ENCODE measurements at places on chromosomes 7 and 10.

DNA sequence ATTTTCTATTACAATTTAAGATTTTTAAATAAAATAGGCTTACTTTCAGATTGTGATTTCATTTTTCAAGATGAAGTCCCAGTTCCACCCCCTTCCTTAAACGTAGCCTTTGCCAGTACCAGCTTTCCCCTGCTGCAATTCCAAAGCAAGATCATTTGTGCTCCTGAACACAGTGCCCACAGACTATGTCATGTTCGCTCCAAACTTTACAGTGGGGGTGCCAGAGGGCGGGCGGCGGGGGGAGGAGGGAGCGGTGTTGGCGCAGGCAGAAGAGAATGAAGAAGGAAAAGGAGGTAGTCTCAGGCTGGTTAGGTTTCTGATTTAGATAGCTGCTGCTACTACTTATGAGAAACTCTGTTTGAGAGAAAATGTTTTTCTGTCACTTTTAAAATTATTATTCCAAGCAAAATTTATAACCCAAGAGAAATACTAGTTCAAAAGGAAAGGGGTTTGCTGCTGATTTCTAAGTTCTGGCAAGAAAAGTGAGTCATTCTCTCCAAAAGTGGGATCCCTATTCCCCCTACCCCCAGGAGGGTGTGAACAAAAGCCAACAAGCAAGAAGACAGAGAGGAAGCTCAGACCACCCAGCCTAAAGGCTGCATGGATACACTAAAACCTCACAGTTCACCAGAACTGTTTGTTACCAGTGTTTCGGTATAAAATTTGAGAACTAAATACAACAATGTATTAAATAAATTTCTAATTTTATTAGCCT lies 109.6 kb downstream of the SRPK2 start:
- no peak for DNase-seq

DNA sequence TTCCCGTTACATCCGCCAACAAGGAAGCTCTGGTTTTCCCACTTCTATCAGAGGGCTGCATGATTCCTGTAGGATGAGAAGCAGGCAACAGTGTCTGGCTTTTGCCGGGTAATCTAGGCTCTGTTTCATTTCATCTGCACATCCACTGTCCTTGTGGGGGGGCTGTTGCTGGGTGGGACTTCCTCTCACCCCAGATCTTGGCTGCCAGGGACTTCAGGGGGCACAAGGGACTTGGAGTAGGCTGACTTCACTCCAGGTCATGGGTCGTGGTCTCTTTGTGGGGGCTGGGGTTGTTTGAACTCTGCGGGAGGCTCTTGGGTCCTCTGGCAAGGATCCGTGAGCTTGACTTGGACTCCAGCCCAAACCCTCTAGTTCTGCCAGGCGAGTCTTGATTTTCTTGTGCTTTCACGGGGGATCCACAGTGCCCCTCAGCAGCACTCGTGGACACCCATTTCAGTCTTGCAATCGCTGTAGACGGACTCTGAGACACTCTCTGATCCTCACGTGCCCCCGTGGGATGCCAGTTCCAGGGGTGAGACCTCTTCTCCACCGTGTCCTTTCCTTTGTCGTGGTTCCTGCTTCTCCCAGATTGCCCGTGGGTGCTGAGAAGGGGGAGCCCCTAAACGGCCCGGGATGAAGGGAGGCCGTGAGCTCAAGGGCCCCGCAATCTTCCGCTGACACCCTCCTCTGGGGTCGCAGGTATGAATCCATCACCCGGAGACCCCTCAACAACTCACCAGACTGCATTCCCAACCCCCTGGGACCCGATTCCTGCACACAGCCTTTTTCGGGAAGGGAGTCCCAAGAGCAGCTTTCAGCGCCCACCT lies 21.4 kb upstream of the ZNF273 start:
- DNase-seq: no peak

DNA sequence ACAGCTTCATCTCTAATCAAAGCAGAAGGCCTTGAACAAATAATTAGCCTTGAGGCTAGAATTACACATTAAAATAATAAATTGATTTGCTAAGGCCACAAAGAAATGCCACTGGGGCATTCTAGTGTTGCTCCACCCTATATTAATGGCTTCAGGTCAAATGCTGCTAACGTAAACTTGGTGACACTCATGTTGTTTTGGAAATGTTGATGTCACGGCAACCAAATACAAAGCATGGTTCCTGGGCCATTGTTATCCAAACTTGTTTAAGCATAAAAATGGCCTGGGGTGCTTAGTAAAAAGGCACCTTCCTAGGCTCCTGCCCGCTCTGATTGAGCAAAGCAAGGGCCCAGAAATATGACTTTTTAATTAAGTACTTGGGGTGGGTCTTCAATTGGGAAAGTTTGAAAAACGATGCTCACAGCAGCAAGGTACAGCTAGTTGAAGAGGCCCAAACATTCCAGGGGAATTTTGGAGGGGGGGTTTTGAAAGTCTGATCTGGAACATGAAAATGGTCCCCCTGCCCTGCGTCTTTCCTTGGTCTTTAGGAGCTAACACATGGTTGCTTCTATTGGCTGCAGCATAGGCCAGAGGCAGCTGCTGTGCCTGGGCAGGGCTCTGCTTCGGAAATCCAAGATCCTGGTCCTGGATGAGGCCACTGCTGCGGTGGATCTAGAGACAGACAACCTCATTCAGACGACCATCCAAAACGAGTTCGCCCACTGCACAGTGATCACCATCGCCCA lies 67.8 kb downstream of the ABCC2 start:
- no peak for DNase-seq

DNA sequence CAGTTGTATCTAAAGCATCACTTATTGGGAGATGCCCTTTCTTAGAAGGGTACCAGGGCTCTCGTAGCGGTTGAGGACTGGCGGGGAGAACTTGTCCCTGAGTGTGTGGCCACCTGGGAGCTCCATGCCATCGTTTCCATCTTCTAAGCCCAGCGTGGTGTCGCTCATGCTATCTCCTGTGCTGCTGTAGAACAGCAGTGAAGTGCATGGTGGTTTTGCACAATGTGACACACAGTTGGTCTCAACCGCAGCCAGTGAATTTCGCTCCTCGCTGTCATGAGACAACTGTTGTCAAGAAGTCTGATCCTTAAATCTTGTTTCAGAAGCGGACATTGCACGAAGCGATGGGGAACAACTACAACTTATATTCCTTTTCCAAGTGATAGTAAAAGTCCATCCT lies 283.4 kb downstream of the GRID1 start:
- DNase-seq: no peak

GRCh38 chr10:8665322-8665721 lies 610.8 kb downstream of the GATA3 start:
- no peak for DNase-seq

GRCh38 chr10:42987121-42987541 lies 89.7 kb upstream of the RET start:
- no peak for DNase-seq

GRCh38 chr7:90188281-90188680 lies 23.3 kb upstream of the STEAP2 start:
- no peak for DNase-seq

DNA sequence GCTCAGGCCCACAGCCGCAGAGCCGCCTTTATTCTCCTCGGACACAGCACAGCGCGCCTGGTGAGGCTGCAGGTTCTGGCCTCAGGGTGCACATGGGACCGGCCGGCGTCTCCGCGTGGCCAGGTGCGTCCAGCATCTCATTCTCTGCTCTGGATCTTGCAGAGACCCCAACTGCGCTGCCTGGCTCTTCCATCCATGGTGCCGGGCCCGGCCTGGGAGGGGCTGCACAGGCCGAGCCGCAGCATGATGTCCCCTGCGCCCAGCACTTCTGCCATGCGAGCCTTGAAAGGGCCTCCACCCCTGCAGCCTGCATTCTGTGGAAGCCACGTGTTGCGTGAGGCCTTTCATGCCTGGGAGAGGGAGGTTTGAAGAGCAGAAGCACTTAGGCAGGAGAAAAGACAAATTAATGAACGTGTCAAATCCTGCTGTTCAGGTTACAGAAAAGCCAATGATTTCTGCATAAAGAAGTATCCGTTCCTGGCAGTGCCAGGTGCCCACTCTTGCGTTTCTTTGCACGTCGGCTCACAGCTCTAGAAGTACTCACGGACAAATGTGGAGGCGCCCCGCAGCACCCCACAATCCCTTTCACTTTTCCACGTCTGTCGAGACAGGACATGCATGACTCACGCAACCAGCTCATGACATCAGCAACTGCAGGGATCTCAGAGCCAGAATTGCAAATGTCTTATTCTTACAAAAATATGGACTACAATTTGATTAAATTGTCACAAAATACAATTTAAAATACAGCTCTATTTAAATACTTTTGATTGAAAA lies 571.4 kb downstream of the DNAJB6 start:
- DNase-seq: no peak

- DNase-seq: no peak
These were observed 666 bp upstream of the MAP3K8 start for GRCh38 chr10:30433306-30433729.

- no peak for DNase-seq
These were observed 257.2 kb downstream of the KIAA1217 start for GRCh38 chr10:24465891-24466818.

DNA sequence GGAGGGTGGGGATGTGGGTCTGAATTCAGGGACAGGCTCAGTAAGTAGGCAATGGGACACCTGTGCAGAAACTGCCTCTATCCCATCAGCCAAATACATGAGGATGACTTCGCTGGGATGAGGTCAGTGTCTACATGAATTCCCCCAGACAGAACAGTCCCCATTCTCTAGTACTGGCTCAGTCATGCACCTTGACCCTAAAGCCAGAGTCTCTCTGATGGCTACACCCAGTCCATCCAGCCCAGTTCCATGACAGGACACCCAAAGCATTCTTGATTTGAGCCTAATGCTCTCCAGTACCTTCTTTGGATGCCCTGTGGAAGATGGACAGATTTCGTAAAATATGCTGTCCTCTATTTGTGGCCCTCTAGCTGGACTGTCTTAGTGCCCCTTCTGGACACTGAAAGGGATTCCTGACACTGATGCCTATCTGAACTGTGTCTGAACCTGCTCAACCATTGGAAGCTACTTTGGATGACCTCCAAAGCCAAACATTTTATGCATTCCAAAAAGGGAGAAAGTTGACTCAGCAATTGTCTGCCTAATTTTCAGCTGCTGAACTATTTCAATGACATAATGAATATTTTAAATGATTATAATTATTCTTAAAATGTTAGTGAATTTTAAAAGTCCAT lies 14.6 kb downstream of the SFRP4 start:
- DNase-seq: no peak

Data from stimulated activated CD4-positive, alpha-beta T cell treated with anti-CD3 and anti-CD28 coated beads, Interleukin-1b, Interleukin-23, amount 100 ng/mL, for 1 hour (primary cell).